Articular chondrocyte of knee joint (primary cell): ENCODE measurements at places on chromosomes 6 and 20. TPM values are rescaled to one million over a fixed set of nuclear protein-coding genes. Genes with fewer than 3 reads are reported as not detected.

Gene SLC35D3
- not detected in 2 replicates for total RNA-seq

Gene XKR7
- not detected in 2 replicates for total RNA-seq

Gene RHAG
- not detected in 2 replicates for total RNA-seq

Gene TNFRSF6B
- total RNA-seq = 2.9 and 5.4 TPM in 2 replicates

Gene NPEPL1
- 14.5 and 14.9 TPM in 2 replicates for total RNA-seq

Gene EPPIN
- total RNA-seq = not detected in 2 replicates

Gene FAM135A
- 21.2 and 24.3 TPM in 2 replicates for total RNA-seq

Gene ADAT2
- total RNA-seq = 5.9 and 6.4 TPM in 2 replicates

Gene PRDM13
- not detected in 2 replicates for total RNA-seq

Gene CLVS2
- total RNA-seq = 0.11 and 0.13 TPM in 2 replicates

Gene SNRPB
- total RNA-seq = 79.1 and 92.8 TPM in 2 replicates

Gene BNIP5
- not detected in 2 replicates for total RNA-seq

Gene HCK
- 0.11 TPM in 1 of 2 replicates, not detected in the other for total RNA-seq

Gene TINAG
- total RNA-seq = 0.13 TPM in 1 of 2 replicates, not detected in the other

Gene GTSF1L
- not detected in 2 replicates for total RNA-seq

Gene SLC22A16
- total RNA-seq = not detected in 2 replicates

Gene HDGFL1
- not detected in 2 replicates for total RNA-seq

Gene BPIFB4
- total RNA-seq = not detected in 2 replicates

Gene KCNK17
- not detected in 2 replicates for total RNA-seq

Gene SOX18
- 0.22 TPM in 1 of 2 replicates, not detected in the other for total RNA-seq

Gene AGPAT4
- 23.2 and 24.0 TPM in 2 replicates for total RNA-seq

Gene UNC5CL
- total RNA-seq = 0.11 and 0.26 TPM in 2 replicates

Gene CFB
- total RNA-seq = 26.9 and 34.6 TPM in 2 replicates

Gene SRMS
- not detected in 2 replicates for total RNA-seq

Gene NKX2-2
- total RNA-seq = not detected in 2 replicates

Gene HEY2
- total RNA-seq = 0.26 and 0.86 TPM in 2 replicates

Gene HSPA12B
- 0.13 and 0.22 TPM in 2 replicates for total RNA-seq
